Stimulated activated CD8-positive, alpha-beta memory T cell treated with anti-CD3 and anti-CD28 coated beads, Interleukin-4, amount 100 ng/mL, for 1 hour (primary cell): ENCODE measurements at places on chromosomes 13 and 19.
A peak's percentile ranks its signal among the peaks of the same experiment; 100 is the strongest.

DNA sequence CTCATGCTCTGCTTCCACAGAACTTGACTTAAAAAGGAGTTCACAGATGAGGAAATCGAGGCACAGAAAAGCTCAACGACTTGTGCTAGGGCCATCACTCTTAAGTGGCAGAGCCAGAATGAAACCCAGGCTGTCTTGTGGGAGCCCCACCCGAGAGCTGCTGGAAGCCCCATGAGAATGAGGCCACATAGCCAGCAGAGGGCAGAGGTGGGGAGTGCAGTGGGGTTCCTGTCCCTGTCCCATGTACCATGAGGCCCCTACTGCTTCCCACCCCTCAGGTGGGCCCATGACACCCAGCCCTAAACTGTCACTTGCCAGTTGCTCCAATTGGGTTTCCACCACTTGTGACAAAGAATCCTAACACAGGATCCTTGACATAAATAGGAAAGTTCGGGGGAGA, 175.9 kb downstream of the IRS2 start:
- DNase-seq: no peak

- no peak for DNase-seq
Measured at GRCh38 chr19:5271145-5271544, 69.5 kb downstream of the PTPRS start.

DNA sequence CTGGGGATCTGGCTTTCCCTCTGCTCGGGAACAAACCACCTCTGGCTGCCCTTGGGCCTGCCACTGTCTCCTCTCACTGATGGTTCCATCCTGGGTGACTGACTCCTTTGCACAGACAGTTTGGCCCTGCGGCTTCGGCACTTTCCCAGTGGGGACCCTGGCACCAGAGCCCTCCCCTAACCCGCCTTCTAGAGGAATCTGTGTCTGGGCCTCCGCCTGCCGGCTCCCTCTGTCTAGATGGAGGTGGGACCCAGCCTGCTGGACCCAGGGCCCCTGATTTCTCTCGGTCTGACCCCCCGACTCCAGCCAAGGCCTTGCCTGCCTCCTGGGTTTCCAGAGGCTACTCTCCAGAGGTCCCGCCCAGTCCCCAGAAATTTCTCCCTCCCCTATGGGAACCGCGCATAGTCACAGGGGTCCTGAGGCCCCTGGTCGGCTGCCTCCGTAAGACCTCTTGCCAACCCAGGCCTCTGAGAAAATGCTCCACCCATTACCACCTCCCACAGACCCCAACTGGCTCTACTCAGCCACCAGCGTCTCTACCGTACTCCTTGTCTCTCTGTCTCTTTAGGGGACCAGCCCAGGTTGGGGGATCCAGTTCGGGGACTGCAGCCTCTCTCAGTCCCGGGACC, 2.7 kb downstream of the CCDC106 start:
- DNase-seq: no peak

GRCh38 chr13:98807774-98808173, 55.3 kb upstream of the SLC15A1 start:
- DNase-seq: no peak

- peak; percentile 90 for DNase-seq
Measured at GRCh38 chr13:48094781-48095502, at the start of gene MED4. Gene MED4, minus strand, starts transcription at chr13:48095104. Its CDS starts 26 bp downstream, at chr13:48095078.

DNA sequence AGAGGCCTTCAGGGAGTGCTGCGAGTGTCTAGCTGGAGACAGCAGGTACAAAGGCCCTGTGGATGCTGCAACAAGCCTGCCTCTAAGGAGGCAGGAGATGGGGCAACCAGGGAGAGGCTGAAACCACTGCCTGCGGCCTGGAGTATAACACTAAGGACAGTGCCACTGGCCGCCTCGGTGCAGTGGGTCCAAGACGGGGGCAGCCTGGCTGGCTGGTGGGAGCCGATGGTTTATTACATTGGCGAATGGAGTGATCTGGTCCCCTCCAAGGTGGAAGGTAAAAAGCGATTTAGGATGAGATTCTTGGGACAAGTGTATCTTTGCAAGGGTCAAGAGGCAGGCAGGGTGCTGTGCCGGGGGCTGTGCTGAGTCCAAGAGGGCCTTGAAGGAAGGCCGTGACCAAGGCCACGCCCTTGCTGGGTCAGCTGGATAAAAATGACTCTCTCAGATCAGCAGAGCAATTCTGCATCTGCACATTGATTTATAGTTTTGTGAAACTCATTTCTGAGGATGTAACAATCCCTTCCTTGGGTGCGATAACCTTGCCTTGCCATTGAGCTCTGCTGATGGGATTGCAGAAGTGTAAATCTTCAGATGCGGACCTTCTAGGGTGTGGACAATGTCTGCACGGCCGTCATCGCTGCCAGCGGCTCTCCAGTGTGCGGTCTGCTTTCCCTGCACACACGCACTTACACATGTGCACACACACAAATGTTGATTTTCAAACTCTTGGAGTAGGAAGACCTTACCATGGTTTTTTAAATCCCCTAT, 6.0 kb downstream of the TMEM255B start:
- no peak for DNase-seq

DNA sequence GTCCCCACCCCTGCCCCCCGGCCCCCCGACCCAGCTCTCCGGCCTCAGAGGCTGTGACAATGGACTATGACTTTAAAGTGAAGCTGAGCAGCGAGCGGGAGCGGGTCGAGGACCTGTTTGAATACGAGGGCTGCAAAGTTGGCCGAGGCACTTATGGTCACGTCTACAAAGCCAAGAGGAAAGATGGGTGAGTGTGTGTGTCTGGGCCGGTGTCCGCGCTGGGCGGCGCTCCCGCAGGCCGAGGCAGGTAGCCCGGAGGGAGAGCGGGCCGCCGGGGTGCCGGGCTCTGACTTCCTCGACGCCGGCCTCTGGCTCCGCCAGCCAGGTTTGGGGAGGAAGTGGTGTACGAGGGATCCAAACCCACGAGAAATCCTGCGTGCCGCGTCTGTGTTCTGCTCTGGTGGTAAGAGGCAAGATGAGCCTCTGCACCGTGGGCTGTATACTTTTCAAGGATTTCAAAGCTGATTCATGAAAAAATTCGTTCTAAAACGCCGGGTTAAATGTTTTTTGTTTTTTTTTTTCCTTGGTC, 718 bp downstream of the CDK8 start:
- peak; percentile 34 for DNase-seq

DNA sequence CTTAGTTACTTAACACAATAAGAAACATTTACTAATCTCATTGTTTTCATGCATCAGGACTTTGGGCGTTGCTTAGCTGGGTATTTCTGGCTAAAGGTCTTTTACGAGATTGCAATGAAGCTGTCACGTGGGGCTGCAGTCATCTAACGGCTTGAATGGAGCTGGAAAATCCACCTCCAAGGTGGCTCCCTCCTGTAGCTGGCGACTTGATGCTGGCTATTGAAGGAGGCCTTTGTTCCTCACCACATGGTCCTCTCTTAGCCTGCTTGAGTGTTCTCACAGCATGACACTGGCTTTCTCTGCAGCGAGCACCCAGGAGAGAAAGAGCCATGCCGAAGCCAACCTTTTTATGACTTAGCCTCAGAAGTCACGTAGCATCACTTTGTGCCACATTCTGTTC, 92.0 kb downstream of the NHLRC3 start:
- no peak for DNase-seq

DNA sequence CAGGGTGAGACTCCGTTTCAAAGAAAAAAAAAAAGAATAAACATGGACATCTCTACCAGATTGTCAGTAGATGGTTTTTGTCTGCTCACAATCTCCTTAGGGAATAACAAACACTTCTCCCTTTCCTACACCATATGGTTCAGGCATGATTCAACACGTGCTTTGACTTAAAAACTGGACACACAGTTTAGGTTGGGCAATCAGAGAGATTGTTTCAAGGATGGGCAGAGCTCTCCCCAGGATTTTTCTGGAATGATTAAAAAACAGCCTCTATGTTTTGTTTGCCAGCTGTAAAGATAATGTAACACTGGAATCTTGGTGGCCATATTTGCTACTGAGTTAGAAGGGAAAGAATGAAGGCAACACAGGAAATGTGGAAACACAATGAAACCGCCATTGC, 150.1 kb upstream of the TSC22D1 start:
- DNase-seq: no peak

- DNase-seq: no peak
Measured at GRCh38 chr13:114053026-114053425, 79.2 kb upstream of the C13orf46 start.

DNA sequence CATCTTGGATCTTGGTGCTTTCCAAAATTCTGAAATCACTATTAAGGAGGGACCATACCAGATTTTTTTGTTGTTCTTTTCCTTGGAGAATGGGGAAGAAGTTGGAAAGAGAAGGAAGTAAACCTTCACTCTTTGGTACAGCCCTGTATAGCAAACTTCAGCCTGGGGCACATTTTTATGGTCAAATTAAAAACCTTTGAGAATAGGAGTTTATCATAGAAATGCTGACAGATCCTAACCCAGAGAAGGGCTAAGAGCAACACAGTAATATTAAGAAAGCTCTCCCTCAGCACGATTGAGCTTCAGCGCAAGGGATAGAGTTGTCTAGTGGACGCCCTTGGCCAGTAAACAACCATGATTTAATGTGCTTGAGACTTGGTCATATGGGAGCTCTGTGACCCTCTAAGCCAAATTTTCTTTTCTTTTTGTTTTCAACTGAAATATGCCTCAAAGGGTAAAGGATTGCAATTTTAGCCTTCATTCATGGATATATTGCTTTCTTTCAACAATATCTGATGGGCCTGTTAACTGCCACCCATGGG, 294.3 kb upstream of the MAB21L1 start:
- no peak for DNase-seq

GRCh38 chr13:50140153-50140552, 124.9 kb downstream of the KCNRG start:
- DNase-seq: no peak

DNA sequence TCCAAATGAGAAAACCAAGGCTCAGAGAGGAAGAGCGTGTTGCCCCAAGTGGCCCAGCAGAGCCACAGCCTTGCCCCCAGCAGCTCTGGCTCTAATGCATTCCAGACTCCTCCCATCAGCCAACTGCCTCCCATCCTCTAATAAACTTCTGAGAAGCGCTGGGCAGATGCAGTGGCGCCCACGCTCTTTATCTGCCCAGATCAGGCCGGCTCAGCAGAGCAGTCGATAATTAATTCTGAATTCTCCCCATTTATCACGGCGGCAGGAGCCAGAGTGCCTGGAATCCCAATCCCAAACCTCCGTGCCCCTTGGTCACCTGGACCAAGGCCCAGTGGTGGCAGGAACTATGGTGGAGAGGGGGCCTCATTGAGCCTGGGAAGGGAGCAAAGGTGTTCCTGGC, 13.9 kb downstream of the TINCR start:
- DNase-seq: no peak

DNA sequence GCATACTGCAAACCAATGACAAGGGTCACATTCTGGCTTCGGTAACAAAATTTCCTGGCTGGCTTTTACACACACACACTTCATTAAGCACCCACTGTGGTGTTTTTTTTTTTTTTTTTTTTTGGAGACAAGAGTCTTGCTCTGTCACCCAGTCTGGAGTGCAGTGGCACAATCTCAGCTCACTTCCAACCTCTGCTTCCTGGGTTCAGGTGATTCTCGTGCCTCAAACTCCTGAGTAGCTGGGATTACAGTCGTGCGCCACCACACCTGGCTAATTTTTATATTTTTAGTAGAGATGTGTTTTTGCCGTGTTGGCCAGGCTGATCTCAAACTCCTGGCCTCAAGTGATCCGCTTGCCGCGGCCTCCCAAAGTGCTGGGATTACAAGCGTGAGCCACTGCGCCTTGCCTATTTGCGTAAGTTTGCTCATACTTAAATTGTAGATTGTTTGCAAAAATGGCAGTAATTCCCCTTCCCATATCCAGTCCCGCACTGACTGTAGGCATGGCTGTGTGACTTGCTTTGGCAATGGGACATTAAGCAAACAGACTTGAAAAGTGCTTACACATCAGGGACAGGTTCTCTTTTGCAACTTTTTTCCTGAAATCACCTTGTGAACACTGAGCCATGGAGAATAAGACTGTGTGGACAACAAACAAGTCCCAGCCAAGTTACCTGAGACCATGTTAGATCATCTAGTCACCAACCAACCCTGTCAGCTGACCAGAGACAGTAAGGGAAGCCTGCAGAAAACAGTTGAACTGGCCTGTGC, 42.1 kb upstream of the EBPL start:
- DNase-seq: no peak

GRCh38 chr13:111345682-111346081, 25.2 kb downstream of the TEX29 start:
- no peak for DNase-seq

- DNase-seq: no peak
Measured at GRCh38 chr13:93900731-93901130, 578.8 kb downstream of the DCT start.

- DNase-seq: no peak
Measured at GRCh38 chr19:44608391-44608821, 5.0 kb upstream of the IGSF23 start.

- DNase-seq: no peak
Measured at GRCh38 chr13:113734826-113735125, 24.2 kb upstream of the TMEM255B start.

DNA sequence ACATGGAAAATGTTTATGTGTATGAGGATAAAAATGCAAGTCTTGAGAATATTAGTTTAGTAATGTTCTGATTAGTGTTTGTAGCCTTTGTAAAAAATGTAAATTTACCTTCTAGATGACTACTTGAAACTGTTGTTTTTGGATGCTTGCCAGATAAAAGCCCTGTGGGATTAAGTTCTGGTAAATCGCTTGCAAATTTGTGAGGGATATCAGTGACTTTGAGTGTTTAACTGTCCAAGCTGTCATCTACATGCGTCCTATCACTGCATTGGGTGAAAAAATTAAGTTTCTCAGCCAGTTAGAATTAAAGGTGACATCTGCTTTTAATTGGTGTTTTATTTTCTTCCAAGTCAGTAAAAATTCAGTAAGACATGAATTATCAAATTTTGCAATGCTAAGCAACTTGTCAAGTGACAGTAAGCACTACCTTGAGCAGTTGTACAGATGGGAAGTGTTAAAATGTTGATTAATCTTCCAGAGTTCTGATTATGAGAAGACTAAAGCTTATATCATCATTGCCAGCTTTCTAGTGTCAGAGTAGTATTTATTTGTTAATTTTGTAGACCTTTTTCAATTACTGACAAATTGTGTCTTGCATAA, 88.0 kb downstream of the PCCA start:
- no peak for DNase-seq
